ENCODE measurements at places on chromosomes 2 and 18. TPM values are rescaled to one million over a fixed set of nuclear protein-coding genes. Genes with fewer than 3 reads are reported as not detected.

DNA sequence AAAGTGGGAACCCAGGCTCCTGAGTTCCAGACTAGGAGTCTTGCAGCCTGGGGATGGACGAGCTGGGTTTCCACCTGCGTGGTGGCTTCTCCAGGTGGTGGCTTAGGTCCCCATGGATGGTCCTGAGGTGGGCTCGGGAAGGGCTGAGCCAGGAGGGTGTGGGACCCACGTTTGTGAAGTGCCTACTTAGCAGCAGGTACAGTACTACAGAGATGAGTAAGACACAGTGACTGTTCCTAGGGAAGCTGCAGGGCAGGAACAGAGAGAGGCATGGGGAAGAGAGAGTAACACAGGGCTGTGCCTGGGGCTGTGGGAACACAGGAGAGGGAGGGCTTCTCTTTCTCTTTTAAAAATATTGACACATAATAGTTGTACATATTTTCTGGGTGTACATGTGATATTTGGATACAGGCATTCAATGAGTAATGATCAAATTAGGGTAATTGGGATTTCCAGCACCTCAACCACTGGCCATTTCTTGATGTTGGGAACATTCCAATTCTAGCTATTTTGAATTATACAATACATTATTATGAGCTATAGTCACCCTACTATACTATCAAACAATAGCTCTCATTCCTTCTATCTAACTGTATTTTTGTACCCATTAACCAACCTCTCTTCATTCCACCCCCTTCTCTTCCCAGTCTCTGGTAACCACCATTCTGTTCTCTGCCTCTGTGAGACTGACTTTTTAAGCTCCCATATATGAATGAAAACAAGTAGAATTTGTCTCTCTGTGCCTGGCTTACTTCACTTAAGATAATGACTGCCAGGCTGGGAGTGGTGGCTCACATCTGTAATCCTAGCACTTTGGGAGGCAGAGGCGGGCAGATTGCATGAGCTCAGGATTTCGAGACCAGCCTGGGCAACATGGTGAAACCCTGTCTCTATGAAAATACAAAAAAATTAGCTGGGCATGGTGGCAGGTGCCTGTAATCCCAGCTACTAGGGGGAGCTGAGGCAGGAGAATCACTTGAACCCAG lies 15.0 kb downstream of the TOGARAM2 start:
- no peaks in the 10 kb centered on the region for H3K36me3 ChIP-seq
- H3K4me1 ChIP-seq: no peaks in the 10 kb centered on the region
- H3K27me3 ChIP-seq: peaks cover 2% of the 10 kb centered on the region
- DNase-seq: no peak

GRCh38 chr2:160376576-160376975 lies 117.0 kb downstream of the RBMS1 start:
- no peak for DNase-seq
- H3K27ac ChIP-seq: no peak overlapping the region
- H3K36me3 ChIP-seq: no peaks in the 10 kb centered on the region

GRCh38 chr18:48897531-48897930 lies 53.2 kb downstream of the SMAD7 start:
- no peak overlapping the region for H3K4me3 ChIP-seq
- DNase-seq: no peak
- H3K4me1 ChIP-seq: no peaks in the 10 kb centered on the region
- no peak overlapping the region for H3K27ac ChIP-seq

Gene HOXD12
- total RNA-seq: not detected

Gene MARCHF4
- 0.26 TPM for total RNA-seq

Data from H9 (cell line).